ENCODE measurements at places on chromosomes 5 and 9.

GRCh38 chr5:67827541-67827940 lies 388.0 kb upstream of the PIK3R1 start:
- DNase-seq = no peak

- DNase-seq = no peak
Observed at GRCh38 chr5:142079306-142079721, 29.3 kb upstream of the NDFIP1 start.

GRCh38 chr5:80592105-80592504 lies 22.0 kb upstream of the ANKRD34B start:
- no peak for DNase-seq

GRCh38 chr5:73906277-73906676 lies 280.3 kb downstream of the ARHGEF28 start:
- DNase-seq = no peak

GRCh38 chr9:111190347-111190746 lies 139.7 kb downstream of the OR2K2 start:
- no peak for DNase-seq

GRCh38 chr5:173395933-173396308 lies 67.7 kb upstream of the STC2 start:
- no peak for DNase-seq

DNA sequence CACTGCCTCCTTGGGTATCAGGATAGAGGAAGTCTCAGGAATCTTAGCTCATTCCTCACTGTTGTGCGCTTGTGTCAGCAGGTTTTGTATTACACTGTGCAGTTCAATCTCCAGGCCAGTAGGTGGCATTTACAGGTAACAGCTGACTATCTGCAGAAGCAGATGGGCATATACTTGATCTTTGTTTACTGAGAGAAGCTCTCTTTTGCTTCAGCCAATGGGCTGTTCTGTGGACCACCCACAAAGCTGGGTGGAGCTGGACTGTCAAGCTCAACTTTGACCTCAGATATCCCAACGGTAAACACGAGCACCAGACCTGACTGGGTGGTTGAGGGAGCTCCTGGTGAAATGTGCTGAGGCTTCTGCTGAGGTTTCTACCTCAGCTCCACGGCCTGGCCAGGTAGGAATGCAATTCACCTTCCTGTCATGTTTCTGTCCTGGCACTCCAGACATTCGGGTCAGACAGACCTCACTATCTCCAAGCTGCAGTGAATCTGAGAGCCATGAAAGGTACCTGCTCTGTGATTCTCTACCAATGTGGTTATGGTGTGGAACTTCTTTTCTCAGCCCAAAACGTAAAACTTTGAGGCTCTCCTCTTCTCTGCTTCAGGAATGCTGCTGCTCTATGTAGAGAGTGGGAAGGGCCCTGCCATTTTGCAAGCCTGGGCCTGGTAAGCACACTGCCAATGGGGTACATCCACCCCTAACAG lies 167.9 kb upstream of the ACTBL2 start:
- no peak for DNase-seq

GRCh38 chr9:137372693-137373610 lies 50.0 kb downstream of the EXD3 start:
- DNase-seq = no peak

DNA sequence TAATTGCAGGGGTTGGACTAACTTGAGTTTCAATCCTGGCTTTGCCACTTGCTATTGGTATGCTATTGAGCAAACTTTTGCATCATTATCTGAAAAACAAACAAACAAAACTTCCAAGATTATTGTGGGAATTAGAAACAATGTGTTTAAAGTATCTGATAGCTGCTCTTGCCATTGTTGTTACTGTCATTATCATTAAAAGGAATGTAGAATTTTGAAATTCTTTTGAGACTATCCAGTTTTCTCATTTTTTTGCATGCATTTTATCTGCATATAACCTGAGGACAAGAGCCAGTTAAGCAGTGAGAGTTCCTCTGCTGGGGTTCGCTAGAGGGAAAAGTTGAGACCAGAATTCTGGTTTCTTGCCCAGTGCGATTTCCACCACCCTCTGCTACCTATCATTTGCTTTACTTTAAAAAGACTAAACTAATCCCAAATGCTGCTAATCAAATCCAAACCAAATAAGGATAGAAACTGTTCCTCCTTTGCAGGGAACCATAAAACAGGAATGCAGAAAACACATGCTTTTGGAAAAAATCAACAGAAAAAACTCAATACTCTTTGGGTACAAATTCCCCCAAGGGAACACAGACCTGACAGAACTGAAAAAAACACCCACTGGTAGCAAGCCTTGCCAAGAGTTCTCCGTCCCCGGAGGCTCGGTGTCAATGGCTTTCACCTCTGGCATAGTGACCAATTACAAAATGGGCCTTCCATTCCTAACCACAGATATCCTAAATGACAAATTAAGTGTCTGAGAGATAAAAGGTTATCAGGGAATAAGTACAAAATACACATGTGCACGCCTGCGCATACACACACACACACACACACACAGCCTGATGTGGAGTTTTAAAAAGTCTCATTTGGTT lies 373.7 kb downstream of the ARL15 start:
- no peak for DNase-seq
